Smooth muscle cell of the brain vasculature (primary cell): ENCODE measurements at places on chromosomes 5 and 9.
A peak's percentile ranks its signal among the peaks of the same experiment; 100 is the strongest.

GRCh38 chr5:52808316-52808901 lies 20.7 kb downstream of the ITGA1 start:
- no peak for DNase-seq

- no peak for DNase-seq
Measured at GRCh38 chr9:69193685-69194032, 19.6 kb downstream of the TJP2 start.

- DNase-seq, result no peak
Measured at GRCh38 chr5:36704131-36704530, 97.7 kb downstream of the SLC1A3 start.

GRCh38 chr5:116507941-116508655 lies 66.5 kb downstream of the SEMA6A start:
- DNase-seq, result no peak

DNA sequence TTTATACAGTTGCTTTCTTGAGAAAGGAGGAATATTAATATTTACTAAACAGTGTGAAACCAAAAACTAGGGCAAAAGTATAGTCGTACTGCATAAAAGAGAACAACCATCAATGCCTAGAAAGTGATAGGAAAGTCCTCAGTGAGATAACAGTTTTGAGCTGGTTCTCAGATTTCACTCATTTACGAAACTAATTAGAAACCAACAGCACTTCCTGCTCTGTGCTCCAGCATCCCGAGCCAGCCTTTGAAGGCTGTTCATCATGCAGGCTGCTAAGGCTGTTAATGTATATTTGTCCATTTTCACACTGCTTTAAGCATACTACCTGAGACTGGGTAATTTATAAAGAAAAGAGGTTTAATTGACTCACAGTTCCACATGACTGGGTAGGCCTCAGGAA lies 2039.9 kb downstream of the EFNA5 start:
- DNase-seq, result no peak

DNA sequence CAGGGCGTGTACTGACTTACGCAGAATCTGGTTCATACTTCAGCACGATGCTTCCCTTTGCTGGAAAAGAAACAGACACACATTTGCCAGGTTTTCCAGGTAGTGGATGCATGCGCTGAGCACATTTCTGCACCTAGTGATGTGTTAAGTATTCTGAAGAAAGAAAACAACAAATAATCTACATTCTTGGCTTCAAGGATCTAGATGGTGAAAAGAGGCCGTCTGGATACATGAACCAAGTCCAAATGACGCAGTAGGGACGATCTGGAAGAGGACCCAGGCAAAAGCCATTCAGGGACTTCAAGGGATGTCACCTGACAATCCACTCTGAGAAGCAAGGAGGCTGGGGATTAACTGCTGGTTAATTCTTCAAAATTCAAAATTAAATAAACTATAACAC lies 30.4 kb downstream of the NSUN2 start:
- DNase-seq, result no peak

DNA sequence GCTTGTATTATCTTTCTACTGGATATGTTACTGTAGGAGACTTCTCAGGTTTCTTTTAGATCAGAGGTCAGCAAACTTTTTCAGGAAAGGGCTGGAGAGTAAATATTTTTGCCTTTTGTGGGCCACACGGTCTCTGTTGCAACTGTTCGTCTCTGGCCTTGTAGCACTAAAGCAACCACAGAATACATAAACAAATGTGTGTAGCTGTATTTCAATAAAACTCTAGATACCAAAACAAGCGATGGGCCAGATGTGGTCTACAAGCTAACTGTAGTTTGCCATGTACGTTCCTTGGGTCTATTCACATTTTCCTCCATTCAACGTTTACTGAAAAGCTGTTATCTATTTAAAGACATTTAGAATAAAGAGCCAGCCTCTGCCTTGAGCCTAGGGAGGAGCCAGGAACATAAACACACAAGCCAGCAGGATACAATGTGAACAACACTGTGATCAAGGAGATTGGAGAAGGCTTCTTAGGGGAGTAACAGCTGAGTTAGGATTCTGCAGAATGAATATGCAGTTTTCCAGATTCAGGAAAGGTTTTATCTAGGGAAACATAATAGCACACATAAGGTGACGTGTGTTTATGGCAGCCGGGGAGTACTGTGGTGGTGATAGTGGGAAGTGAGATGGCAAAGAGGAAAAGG lies 33.0 kb upstream of the HOMER1 start:
- DNase-seq, result peak; percentile 39

- peak; percentile 31 for DNase-seq
Measured at GRCh38 chr9:78973907-78974306, 597.9 kb upstream of the TLE4 start.

DNA sequence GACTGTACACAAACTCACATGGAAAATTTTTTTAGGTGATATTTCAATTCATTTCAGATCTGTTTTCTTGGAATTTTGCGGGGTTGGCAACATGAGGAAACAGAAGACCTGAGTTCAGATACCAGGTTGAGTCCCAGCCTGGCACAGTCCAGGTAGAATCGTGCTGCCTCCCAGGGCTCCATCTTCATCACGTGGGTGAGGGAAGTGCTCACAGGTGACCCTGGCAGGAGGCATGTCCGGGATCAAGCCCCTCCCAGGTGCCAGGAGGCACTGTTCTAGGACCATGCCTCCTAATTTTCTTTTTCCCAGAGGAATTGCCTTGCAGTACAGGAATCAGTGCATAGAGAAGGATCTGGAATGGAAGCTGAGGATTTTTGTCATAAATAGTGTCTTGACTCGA lies 318.3 kb upstream of the IRX4 start:
- DNase-seq, result no peak

DNA sequence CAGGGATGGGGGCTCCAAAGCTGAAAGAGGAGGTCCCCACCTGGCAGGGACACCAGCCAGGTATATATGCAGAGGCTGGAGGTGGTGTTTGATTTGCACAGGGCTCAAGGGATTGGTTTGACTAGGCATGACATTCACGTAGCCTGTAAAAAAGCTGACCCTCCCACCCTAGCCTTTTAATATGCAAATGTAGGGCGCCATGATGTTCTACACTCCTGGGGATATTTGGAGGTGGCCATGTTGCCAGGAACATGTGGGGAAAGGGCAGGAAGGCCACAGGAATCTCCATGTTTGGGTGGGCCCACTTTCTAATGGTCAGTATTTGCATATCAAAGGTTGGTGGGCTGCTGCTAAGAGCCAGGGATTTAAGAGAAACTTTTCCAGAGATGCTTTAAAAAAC lies 12.0 kb upstream of the THG1L start:
- DNase-seq, result no peak

DNA sequence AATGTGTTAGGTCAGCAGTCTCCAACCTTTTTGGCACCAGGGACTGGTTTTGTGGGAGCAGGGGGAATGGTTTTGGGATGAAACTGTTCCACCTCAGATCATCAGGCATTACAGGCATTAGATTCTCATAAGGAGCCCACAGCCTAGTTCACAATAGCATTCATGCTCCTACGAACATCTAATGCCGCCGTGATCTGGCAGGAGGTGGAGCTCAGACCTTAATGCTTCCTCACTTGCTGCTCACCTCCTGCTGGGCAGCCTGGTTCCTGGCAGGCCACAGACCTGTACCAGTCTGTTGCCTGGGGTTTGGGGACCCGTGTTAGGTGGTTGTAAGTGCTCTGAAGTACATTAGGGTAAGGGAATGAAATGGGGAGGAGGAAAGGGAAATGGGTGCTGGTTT lies 9.7 kb upstream of the CTNNA1 start:
- DNase-seq, result no peak

- DNase-seq, result no peak
Measured at GRCh38 chr9:33331377-33331891, 41.1 kb downstream of the NFX1 start.

- DNase-seq, result peak; percentile 29
Measured at GRCh38 chr5:143641549-143642355, 170.2 kb upstream of the HMHB1 start.

GRCh38 chr9:96483733-96484390 lies 33.9 kb downstream of the HABP4 start:
- DNase-seq, result no peak

DNA sequence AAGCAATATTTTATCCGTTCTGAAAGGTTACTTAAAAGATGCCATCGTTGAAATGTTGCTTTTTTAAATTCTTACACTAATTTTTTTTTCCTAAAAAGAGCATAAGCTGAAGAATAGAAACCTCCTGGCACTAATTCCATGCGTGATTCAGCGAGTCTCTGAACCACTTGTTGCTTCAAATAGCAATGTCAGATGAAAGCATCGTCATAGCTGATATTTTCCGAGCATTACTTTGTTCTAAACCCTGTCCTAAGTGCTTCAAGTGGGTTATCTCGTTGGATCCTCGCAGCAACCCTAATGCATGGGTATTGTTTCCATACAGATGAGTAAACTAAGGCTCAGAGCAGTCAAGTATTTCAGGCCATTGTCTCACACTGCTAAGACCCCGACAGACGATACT lies 79.7 kb downstream of the CDH6 start:
- DNase-seq, result no peak

DNA sequence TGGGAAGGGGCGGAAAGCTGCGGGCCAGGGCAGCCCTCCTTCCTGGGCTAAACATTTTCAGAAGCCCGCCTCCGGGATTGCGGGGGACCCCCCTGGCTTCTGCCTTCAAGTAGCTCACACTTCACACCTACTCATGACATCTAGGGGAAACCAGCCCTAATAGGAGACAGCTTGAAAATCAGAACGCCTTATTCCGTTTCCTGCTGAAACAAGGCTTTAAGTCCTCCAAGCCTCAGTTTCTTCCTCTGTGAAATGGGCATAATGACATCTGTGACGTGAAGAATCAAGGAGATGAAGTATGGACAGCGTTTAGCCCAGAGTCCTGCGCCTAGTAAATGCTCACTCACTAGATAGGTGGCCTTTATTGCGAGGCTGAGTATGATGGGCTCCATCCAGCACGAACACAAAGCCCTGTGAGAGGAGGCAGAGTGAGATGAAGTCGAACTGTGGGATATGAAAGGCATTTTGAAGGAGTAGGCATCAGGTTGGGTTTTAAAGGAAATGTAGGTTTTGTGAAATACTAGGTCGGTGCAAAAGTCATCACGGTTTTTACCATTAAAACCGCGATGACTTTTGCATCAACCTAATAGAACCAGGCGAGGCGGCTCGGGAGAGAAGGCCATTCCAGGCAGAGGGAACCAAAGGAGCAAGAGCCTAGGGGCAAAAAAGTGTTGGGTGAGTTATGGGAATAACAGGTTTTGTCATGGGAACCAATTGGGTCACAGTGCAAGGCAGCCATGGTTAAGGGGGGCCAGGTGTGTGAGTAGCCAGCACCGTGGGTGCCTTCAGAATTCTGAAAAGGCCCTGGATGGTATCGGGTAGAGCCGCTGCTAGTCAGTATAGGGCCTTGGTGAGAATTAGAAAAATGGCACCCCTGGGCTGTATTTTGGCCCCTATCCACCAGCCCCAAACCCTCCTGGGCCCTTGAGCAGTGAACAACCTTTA lies 1.0 kb upstream of the TSC1 start:
- no peak for DNase-seq

DNA sequence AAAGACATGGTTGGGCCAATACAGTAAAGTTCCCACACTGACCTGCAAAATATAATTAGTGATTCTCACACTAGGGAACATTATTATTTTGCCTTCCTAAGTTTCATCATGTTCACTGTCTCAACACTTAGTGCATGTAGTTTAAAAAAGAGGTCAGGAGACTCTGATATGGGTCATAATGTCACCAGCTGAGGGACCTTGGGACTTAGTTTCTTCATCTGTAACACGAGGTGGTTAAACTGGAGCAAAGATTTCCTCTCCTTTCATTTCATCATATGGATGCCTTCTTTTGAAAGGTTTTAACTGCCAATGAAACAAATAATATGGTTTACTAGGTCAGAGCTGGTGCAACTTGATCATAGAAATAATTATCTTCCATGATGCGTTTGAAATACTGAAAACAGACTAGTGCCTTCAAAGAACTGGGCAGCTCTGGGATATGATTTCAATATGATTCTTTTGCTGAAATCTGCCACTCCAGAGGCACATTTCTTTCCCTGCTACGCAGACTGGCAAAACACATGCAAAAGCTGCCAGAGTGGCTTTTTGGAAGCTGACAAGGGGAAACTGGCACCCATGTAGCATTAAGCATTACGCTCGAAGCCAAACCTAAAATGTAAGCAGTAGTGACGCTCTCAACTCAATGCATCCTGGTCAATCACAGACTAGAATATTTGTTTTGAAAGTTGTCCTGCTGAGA lies 20.8 kb downstream of the RETREG1 start:
- DNase-seq, result no peak
